Cardiac atrium fibroblast (primary cell): ENCODE measurements at places on chromosomes 12 and 14. TPM values are rescaled to one million over a fixed set of nuclear protein-coding genes. Genes with fewer than 3 reads are reported as not detected.

Gene PRMT5
- total RNA-seq = 59.1 and 85.4 TPM in 2 replicates

Gene TMEM119
- 1.3 TPM in 1 of 2 replicates, not detected in the other for total RNA-seq

Gene BRI3BP
- total RNA-seq = 2.9 and 8.4 TPM in 2 replicates

Gene RGS6
- total RNA-seq = not detected in 2 replicates

Gene DLGAP5
- 5.4 and 7.8 TPM in 2 replicates for total RNA-seq

Gene FOXN4
- not detected in 2 replicates for total RNA-seq

Gene TPPP2
- total RNA-seq = not detected in 2 replicates

Gene FSCB
- total RNA-seq = not detected in 2 replicates

Gene TCHP
- 5.8 and 8.3 TPM in 2 replicates for total RNA-seq

Gene NRL
- total RNA-seq = 0.32 TPM in 1 of 2 replicates, not detected in the other

Gene ANKRD33
- total RNA-seq = not detected in 2 replicates

Gene POTEG
- not detected in 2 replicates for total RNA-seq

Gene CCND2
- total RNA-seq = 39.4 and 56.4 TPM in 2 replicates

Gene TMTC2
- 5.2 and 6.2 TPM in 2 replicates for total RNA-seq

Gene KLRC2
- total RNA-seq = not detected in 2 replicates

Gene MYO1H
- total RNA-seq = not detected in 2 replicates

Gene GDF3
- total RNA-seq = not detected in 2 replicates
